Right hindlimb (tissue), 1 donor: ENCODE measurements at places on chromosomes 5 and 9.

DNA sequence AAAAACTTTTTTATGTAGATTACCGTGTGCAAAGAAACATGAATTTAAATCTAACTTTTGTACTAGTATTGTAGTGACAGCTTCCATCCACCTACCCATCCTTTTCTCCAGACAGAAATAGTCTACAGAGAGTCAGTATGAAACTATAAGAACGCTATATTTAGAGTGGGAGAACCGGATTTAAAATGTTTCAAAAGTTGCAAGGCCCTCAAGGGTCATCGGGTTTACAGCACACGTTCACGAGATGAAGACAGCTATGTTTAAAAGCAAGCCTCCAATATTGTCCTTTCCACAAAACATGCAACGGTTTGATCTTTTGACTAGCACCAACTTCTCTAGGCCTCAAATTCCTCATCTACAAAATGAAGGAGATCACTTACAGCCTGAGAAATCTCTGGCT lies 139.9 kb downstream of the LPAR1 start:
- DNase-seq: no peak

DNA sequence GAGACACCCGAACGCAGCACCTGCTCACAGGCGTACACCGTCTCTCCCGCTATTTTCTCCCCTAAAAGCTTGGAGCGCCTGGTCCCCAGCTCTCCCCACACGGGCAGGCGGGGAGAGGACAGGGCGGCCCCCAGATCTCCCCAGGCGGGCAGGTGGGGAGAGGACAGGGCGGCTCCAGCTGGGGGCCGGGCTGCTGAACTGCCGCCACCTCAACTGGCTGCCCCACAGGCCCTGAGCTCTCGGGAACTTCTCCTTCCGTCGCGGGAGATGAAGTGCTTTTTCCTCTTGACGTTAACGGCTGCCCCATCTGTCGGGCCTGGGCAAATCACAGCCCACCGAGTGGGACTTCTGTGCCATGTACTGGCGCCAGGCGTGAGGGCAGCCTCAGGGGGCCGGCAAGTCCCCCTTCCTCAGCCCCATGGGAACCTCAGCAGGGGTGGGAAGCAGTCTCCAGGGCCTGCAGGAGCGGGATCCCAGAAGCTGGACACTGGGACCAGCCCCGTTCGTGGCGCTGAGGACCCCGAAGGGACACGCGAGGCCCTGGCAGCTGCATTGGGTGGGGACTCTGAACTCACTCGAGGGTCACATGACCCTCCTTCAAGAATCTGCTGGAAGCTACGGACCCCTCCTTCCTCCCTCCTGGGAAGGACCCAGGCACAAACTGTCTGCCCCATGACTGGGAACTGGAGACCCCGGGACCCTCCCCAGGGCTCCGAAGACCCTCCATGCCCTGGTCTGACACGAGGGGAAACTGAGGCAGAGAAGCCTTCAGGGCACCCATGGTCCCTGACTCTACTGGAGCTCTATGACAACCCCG lies 5.7 kb upstream of the EGFL7 start:
- peak; percentile 25 for DNase-seq

DNA sequence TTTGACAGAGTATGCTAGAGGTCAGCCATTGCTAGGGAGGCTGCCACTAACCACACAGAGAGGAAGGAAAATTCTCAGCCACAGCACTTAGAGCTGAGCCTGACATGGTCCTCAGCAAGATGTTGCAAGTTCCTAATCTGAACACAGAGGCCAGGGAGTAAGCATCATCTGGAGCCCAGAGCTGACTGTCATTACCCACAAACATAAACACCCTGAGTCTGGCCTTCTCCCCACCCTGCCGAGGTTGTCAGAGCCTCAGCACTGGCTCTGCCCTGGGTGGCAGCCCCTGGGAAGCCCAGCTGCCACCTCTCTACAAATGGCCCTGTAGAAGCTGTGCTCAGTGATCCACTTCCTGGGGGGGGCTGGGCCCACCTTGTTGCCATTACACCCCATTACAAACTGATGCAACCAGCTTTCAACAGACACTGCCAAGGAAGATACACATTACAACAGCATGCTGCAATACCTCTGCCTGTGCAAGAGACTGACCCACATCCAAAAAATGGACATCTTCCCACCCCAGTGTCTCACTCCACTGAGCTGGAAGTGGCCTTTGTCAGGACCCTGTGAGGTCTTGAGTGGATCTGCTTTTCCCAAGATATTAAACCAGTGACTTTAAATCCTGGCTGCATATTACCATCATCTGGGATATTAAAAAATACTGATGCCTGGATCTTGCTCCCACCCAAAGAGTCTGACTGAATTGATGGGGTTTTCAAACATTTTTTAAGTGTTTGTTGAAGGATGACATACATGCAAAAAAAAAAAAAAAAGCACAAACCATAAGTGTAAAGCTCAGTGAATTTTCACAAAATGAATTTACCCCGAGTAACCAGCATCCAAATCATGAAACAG lies 33.0 kb downstream of the IRF1 start:
- no peak for DNase-seq

- no peak for DNase-seq
Measured at GRCh38 chr5:56680731-56681130, 134.6 kb upstream of the MAP3K1 start.

- DNase-seq: no peak
Measured at GRCh38 chr9:73137286-73137899, 14.3 kb upstream of the ANXA1 start.
